ENCODE measurements at places on chromosomes 12 and 14.

DNA sequence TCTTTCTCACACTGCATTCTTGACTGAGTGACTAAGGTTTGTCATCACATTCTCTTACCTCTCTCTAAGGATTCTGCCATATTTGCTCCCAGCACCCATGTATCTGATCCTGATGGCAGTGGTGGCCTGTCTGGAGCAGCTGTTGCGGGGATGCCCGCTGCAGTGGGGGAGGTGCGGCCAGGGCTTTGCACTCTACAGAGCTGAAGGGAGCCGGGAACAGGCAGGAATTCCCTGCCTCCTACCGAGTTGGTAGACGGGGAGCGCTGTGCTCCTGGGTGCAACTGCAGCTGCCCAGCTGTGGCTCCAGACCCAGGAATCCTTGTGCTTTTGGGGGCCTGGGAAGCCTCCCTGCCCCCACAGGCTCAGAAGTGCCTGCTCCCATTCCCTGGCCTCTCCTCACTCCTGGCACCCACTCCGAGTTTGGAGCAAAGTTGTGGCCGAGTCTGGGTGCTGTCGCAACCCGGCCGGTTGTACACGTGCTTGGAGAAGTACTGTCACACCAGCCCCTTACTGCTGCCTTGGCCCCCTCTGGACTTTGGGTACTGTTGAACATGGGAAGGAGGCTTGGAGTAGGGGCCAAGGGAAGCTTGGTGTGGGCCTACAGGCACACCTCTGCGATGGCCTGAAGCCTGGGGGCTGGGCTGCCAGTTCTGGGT lies 106.9 kb upstream of the OR4E1 start:
- no peak for DNase-seq

DNA sequence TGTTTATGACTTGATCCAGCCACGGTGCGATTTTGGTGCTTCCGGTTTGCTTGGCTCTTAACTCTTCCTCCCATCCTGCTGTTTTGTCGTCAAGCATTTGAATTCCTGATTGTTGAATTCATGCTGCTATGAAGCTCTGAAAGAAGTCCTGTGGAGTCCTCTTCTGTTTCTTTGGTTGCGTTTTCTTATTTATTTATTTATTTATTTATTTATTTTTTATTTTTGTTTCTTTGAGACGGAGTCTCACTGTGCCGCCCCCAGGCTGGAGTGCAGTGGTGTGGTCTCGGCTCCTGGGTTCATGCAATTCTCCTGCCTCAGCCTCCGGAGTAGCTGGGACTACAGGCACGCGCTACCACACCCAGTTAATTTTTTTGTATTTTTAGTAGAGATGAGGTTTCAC lies 3.0 kb upstream of the MTA1 start:
- no peak for DNase-seq

DNA sequence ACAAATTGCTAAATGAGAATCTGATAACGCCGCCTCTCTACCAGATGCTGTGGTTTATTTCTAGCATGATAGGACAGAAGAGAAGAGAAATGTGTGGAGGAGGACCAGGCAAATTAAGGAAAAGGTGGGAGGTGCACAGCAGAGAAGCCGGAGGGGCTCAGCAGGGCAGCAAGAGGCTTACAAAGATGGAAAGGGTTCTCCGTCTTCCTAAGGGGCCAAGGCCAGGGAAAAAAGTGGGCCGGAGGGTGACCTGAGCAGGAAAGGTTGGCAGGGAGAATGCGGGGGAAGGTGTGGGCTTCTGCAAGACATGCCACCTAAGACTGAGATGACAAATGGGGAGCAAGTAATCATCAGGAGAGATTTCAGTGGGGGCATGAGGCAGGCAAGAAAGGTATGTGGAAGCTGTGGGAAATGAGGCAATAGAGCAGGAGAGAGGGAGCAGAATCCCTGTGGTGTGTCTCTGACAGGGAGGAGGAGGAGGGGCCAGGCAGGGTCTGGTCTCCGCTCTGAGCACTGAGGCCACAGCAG lies 18.7 kb downstream of the MANSC1 start:
- DNase-seq = no peak

DNA sequence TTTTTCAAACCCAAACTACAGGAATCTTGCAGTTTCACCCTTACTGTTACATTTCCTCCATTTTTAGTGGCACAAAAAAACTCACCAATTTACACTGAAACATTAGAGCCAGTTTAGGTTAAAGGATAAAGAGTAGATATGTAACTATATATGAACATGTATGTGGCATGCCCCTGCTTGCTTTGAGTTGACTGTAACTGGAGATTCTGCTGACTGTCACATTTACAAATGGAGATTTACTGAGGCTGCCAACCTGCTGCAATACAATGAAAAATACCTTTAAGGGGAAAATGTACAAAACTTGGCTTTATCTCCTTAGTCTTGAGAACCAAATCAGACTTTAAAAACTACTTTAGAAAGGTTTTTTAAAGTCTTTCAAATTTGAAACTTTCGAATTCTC lies 28.3 kb downstream of the STON2 start:
- DNase-seq = no peak

- DNase-seq = no peak
Observed at GRCh38 chr12:50859621-50860310, 17.0 kb downstream of the TMPRSS12 start.

- no peak for DNase-seq
Observed at GRCh38 chr14:103353362-103353761, 19.3 kb downstream of the EIF5 start.

GRCh38 chr14:83006121-83006670 lies 1472.5 kb upstream of the SEL1L start:
- DNase-seq = no peak

- no peak for DNase-seq
Observed at GRCh38 chr12:49664591-49665239, 41.4 kb downstream of the PRPF40B start.

GRCh38 chr14:31966896-31967668 lies 110.0 kb upstream of the ARHGAP5 start:
- DNase-seq = no peak

DNA sequence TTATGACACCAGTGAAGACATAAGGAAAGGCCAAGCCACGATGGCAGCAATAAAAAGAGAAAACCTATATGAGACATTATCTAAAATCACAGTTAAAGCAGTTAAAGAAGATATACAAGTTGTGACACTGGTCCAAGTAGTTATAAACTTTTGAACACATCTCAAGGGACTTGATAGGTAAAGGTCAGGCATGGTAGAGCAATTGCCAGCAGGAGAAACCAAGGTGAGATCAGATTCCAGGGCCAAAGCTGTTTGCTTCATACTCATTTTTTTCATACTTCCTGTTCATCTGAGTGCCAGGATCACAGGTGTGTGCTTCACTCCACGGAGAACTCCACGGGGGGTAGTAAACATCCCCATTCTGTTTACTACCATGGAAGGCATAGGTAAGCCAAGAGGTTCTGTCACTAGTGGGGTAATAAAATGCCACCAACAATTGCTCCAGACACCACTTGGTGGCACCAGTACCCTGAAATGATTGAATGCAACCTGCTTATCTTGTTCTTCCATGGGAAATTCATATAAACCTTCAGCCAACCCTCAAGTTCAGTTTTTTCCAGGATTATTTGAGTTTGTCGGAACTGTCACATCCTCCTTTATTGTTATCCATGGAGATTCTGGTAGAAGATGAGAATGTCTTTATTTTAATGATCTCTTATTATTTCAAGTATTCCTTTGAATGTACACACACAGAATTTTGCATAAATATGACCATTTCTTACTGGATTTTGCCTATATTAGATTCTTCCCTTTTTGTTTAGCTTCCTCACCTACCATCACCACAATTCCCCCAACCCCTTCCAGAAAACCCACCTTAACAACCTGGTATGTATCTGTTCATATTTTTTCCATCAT lies 59.2 kb upstream of the TSPAN8 start:
- DNase-seq = no peak

- DNase-seq = no peak
Observed at GRCh38 chr12:47910486-47910885, 5.7 kb upstream of the VDR start.

DNA sequence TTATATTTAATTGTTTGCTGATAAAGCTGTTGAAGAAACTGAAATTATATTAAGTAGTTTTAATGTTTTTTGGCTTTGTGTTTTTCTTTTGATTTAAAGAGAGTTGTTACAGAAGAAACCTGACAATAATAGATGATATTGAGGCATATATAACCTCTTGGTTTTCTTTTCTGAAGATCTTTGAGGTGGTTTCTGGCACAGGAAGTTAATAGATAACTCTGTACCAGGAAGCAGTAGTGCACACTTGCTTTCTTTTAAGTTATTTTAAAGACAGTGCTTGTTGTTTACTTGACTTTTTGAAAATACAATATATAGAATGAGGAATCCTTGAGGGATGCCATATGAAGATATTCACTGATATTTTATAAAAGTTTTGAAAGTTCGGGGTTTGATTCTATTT lies 209.0 kb upstream of the FBXO33 start:
- DNase-seq = no peak

DNA sequence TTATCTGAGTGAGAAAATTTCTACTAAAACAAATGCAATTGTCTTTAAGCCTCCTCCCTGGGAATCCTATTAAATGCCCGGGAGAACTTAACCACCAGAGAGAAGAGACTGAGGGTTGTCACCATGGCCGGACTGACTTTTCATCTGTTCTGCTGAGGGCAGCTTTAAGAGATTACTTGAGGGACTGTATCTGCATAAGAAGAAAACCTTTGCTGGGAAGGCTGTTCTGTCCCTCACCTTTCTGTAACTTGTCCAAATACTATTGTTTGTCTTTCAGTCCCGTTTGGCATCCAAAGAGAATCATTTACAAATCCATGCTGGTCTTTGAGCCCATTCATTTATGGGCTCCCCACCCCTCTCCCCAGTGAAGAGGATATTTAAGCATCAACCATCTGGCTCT lies 306.3 kb upstream of the FLRT2 start:
- DNase-seq = no peak

- no peak for DNase-seq
Observed at GRCh38 chr14:68552602-68553001, 240.3 kb downstream of the ZFP36L1 start.

GRCh38 chr14:49971156-49972130 lies 78.6 kb downstream of the ARF6 start:
- DNase-seq = no peak

DNA sequence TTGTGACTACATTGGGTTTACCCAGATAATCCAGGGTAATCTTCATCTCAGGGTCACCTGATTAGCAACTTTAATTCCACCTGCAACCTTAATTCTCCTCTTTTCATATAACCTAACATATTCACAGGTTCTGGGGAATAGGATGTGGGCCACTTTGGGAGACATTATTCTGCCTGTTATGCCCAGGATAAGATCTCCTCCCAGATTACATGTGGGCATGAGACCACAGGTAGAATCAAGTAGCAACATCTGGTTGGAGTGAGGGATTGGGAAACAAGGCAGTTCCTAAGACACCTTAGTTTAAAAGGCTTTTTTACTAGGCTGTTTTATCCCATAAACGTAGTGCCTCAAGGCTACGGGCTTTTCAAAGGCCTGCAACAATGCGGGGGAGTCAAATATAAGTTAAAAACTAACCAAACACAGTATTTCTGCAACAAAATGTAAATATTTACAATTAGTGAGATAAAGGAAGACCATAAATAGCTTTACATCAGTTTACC lies 181.5 kb downstream of the FOXA1 start:
- DNase-seq = no peak

All from activated T-helper 1 cell treated with anti-CD3 and anti-CD28 coated beads, Interleukin-2, amount 50 U/mL, for 16 hours (primary cell).